ENCODE measurements at places on chromosomes 12 and 14. TPM values are rescaled to one million over a fixed set of nuclear protein-coding genes. Genes with fewer than 3 reads are reported as not detected.

Gene TRPV4
- total RNA-seq: not detected

DNA sequence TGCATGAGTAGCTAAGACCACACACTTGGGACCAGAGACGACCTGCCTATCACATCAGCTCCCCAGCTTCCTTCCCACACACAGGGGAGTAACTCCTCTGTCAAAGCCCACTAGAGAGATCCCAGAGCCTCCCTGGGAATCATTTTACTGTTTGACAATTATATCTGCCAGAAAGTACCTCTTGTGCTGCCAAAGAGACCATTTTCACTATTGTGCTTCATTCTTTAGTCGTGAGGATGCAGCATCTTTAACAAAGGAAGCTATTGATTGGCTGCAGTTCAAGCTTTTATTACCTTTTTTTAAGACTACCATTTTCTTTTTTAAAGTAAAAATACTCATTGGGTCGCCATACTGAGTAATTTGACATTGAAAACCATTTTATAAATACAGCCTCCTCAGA is 194.5 kb upstream of the RGS6 start:
- no peak for DNase-seq

DNA sequence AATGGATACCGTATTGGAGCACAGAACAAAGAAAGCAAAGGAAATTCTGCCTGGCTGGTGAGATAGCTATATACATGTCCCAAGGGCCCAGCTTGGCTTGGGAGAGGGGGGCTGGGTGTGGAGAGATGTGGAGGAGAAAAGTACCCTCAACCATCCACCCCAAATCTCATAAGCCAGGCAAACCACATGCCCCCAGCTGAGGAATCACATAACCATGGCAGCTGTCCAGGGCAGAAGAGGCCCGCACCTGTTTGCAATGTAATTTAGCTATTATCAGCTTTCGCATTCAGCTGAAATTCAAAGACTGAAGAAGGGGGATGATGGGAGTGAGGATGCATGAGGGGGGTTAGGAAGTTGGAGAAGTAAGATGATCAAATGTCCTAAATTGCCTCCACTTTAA is 196.1 kb downstream of the TBX5 start:
- DNase-seq: no peak

DNA sequence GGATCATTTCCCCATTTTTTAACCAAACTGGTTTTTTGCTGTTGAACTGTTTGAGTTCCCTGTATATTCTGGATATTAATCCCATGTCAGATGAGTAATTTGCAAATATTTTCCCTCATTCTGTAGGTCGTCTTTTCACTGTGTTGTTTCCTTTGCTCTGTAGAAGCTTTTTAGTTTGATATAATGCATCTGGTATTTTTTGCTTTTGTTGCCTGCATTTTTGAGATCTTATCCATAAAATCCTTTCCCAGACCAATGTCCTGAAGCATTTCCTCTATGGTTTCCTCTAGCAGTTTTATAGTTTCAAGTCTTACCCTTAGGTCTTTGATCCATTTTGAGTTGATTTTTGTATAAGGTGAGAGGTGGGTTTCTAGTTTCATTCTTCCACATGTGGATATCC is 71.3 kb downstream of the LRP6 start:
- no peak for DNase-seq

DNA sequence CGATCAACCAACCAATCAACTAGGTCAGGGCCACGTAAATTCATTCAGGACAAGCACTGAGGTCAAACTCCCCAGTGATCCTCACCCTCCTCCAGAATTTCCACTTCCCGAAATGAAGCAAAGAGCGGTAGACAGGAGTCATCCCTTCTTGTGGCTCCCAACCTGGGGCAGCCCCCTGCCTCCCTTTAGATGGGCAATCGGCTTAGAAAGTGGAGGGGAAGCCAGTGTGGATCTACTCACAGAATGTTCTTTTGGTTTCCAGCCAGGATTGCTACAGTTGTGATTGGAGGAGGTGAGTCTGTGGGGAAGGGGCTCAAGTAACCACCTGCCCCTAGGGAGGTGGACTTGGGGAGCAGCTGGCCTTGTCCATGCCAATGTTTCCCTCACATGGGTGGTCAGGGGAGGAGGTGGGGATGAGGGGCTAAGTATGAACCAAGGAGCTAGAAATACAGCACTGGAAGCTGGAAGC is 4.1 kb downstream of the IFI27 start:
- no peak for DNase-seq

GRCh38 chr12:53068811-53069585 is 10.2 kb downstream of the SPRYD3 start:
- no peak for DNase-seq

Data from H4 (cell line).